ENCODE measurements at places on chromosomes 6 and 20. TPM values are rescaled to one million over a fixed set of nuclear protein-coding genes. Genes with fewer than 3 reads are reported as not detected.
A peak's percentile ranks its signal among the peaks of the same experiment; 100 is the strongest.

DNA sequence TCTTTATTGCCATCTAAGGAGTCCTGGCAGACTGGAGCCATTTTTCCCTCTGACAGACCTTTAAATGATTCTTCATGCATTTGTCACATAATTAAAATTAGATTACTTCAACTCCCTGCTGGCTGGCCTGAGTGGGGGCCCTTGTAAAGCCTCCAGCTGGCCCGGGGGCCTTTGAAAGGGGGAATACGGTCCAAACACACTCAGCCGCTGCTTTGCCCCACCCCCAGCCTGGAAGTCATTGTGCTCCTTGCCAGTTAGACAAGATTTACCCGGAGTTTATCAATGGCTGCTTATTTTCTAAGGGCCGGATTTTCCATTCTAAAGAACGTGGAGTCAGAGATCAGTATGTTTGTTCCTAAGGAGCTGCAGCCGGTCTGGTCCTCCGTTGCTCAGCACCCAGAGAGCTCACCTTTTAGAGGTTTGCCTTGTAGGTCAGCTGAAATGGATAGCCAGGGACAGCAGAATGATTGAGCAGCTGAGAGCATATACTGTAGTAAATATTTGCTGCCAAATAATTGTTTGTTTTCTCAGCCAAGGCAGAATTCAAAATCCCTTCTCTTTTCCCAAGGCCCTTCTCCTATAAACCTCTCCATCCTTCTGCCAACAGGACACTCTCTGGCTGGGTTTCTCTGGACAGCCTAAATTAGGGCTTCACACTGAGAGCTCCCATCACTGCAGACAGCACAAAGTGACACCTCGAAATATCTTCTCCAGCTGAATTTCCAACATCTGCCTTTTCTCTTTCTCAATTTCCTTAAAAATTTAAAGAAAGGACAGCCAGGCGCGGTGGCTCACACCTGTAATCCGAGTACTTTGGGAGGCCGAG is 68.4 kb upstream of the RBM24 start:
- peaks cover 37% of the 10 kb centered on the region for H3K4me1 ChIP-seq
- H3K4me3 ChIP-seq, result peak overlapping the region; percentile 23
- peak overlapping the region; percentile 74 for H3K27ac ChIP-seq
- no peaks in the 10 kb centered on the region for H3K36me3 ChIP-seq
- ATAC-seq, result peak; percentile 67

- H3K27ac ChIP-seq, result no peak overlapping the region
- no peaks in the 10 kb centered on the region for H3K36me3 ChIP-seq
- peaks cover 76% of the 10 kb centered on the region for H3K27me3 ChIP-seq
- ATAC-seq, result no peak
Measured at GRCh38 chr20:57291003-57291402, 24.6 kb upstream of the BMP7 start.

DNA sequence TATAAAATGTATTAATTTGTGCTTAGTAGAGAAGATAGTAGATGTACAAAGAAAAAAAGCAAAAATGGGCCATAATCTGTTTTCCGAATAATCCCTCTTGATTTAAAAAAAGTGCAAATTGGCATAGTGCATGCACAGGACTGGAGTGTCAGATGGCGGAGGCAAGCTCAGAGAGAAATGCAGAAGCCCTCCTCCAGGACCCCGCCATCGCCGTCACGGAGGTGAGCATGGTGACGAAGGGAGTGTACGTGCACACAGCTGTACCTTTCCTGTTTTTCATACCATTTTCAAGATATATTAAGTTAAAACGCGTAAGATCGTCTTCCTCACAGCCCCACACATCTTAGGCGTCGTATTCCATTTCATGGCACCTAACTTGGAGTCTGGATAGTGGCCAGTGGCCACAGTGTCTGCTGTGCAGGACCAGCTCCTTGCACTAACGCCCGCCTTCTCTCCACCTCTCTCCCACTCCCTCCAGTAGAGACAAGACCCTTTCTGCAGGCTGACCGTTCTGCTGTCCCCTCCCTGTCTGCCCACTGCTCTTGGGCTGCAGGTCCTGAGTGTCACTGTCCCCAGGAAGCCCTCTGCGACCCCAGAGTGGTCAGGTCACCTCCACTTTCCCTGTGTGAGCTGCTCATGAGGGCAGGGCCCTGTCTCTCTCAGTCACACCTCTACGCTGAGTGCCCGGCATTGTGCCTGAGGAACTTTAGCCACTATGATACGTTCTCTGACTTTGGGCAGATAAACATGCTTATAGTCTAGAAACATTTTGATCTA is 9.8 kb downstream of the DUSP22 start:
- no peak for ATAC-seq
- H3K36me3 ChIP-seq, result no peaks in the 10 kb centered on the region
- no peak overlapping the region for H3K27ac ChIP-seq

Gene SEMG1
- not detected for total RNA-seq

Gene NMBR
- total RNA-seq, result not detected

All from gastroesophageal sphincter (tissue), 4 donors.